ENCODE measurements at places on chromosomes 7 and 10.
A peak's percentile ranks its signal among the peaks of the same experiment; 100 is the strongest.

- DNase-seq, result no peak
Measured at GRCh38 chr10:129345763-129346162, 121.3 kb upstream of the MGMT start.

GRCh38 chr10:105258036-105258673 lies 617.1 kb downstream of the SORCS3 start:
- DNase-seq, result no peak

DNA sequence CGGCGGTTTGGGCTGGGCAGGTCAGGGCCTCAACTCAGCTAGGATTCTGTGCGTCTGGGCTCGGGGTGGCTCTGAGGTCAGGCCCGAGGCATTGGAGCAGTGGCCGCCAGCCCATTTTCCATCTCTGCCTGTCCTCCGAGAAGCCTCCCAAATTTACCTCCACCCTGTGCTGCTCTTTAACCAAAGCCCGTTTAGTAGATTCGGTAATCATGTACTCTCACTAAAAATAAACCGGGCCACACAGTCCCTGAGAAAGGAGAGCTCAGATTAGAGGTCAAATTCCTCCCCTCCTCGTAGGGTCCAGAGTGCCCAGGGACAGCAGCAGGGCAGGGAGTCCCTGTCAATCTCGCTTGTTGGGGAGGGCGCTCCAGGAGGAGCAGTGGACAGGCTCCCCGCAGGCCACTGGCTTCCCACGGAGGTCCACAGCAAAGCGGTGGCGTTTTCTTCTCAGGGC lies 88.7 kb upstream of the CHST15 start:
- no peak for DNase-seq

GRCh38 chr10:70917226-70917625 lies 28.9 kb upstream of the PCBD1 start:
- DNase-seq, result no peak

DNA sequence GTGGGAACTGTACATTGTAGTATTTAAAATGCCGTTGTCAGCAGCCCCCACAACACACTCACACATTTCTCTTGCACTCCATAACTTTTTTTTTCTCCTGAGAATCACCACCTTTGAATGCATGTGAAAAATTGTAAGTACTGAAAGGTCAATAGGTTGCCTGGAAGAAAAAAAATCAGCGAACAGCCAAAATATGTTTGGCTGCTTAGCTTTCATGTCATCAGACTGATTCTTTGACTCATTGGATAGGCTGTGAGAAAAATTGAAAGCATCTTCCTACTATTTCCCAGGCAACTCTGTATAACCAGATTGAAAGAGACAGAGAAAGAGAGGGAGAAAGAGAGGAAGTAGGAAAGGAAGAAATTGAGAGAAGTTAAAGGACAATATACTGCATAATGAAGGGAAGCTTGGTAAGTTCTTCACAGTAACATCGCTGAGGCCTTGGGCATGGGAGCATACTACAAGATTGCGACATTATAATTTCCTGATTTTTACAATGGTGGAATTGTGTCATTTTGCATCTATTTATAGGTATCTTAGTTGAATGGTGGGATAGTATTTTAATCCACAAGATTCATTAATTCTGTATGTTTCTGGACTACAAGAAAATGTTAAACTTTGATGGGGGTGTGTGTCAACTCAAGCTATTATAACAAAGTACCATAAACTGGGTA lies 249.3 kb upstream of the KCND2 start:
- DNase-seq, result no peak

- DNase-seq, result no peak
Measured at GRCh38 chr7:106938803-106939202, 73.7 kb downstream of the PIK3CG start.

GRCh38 chr7:151925446-151926335 lies 30.6 kb upstream of the GALNTL5 start:
- no peak for DNase-seq

GRCh38 chr7:82429408-82429807 lies 14.2 kb downstream of the CACNA2D1 start:
- no peak for DNase-seq

DNA sequence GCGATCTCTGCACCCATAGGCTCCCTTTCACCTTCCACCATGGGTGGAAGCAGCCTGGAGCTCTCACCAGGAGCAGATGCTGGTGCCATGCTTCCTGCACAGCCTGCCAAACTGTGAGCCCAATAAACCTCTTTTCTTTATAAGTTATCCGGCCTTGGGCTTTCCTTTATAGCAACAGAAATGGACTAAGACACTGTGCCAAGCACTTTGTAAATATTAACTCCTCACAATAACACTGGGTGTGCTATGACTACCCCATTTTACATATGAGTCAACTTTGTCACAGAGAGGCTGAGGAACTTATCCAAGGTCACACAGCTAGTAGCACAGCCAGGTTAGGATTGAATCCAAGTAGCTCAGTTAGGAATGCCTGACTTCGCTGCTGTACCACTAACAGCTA lies 79.7 kb upstream of the KCNMA1 start:
- no peak for DNase-seq

DNA sequence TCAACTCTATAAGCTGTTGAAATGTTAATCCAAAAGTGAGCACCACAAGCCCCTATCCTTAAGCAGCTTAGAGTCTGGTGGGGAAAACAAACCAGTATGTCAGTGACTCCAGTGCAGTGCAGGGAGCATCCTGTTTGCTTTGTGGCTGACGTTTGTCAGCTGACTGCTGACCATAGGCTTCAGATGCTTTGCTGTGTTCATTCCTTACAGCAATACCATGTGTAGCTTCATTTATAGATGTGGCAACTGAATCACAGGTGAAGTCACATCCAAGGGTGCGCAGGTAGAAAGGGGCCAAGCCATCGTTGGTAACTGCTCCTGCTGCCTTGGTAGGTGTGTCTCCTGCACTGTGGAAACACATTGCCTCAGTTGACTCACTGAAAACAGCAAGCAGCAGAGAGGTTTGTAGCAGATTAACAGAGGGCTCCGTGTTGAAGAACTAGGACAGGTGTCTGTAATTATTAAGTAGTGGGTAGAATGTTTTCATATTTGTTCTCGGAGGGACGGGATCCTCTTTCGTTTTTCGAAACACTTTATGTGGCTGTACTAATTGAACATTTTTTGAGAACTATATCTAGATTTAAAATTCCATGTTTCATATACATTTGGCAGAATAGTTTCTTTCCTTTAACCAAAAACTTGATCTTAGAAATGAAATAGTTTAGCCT lies 2.0 kb downstream of the INSIG1 start:
- peak; percentile 16 for DNase-seq

DNA sequence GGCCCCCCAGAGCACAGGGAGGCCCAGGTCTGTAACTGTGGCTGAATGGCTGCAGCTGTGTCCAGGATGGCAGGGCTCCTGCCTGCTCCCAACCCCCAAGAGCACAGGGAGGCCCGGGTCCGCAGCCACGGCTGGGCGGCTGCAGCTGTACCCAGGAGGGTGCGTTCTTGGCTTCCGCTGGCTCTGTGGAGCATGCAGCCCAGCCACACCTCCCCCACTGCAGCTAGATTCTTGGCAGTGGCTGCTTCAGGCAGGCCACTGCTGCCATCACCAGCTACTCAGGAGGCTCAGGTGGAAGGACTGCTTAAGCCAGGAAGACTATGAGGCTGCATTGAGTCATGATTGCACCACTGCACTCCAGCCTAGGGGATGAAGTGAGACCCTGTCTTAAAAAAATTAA lies 27.9 kb downstream of the C7orf25 start:
- DNase-seq, result no peak

- no peak for DNase-seq
Measured at GRCh38 chr7:4282434-4283223, 399.5 kb upstream of the FOXK1 start.

- DNase-seq, result no peak
Measured at GRCh38 chr10:106942035-106942662, 222.4 kb downstream of the SORCS1 start.

DNA sequence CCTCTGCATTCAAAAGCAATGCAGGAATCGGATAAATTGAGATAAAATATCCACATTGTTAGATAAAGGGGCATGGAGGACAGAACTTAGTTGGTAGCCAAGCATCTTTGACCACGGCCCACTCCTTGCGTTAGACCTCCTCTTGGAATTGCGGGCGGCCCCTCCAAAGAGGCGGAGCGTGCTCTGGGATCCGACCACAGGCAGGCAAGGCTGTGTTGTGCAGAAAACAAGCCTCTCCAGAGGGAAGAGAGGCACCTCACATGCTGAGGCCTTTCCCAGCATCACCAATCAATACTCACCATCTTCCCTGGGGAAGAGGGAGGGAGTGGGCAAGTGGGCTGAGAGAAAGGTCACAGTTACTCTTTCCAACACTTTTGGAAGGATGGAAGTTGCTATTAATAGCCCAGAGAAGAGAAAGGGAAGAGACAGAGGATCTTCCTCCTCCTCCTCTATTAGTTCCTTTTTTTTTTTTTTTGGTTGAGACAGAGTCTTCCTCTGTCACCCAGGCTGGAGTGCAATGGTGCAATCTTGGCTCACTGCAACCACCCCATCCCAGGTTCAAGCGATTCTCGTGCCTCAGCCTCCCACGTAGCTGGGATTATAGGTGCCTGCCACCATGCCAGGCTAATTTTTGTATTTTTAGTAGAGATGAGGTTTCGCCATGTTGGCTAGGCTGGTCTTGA lies 49.7 kb upstream of the NRF1 start:
- DNase-seq, result no peak
